Stimulated activated CD4-positive, alpha-beta T cell treated with anti-CD3 and anti-CD28 coated beads, Interleukin-1b, Interleukin-23, amount 100 ng/mL, for 1 hour (primary cell): ENCODE measurements at places on chromosomes 7 and 10.

DNA sequence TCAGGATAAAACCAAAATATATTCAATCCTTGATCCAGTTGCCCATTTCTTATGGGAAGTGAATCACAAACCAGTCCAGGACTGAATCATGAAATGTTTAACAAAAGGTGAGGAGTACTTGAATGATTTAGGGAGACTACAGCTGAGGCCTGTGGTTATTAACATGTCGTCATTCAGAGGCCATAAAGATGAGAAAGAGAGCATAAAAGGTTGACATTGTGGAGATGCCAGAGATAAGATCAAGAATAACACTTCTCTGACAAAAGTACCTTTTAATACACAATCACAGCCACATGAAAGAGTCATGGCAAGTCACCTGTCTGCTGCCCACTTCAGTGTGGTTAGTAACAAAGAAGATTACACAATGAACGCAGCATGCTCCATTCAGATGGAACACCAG is 1195.7 kb upstream of the SORCS1 start:
- no peak for DNase-seq

GRCh38 chr7:147060070-147060469 is 943.5 kb downstream of the CNTNAP2 start:
- no peak for DNase-seq

DNA sequence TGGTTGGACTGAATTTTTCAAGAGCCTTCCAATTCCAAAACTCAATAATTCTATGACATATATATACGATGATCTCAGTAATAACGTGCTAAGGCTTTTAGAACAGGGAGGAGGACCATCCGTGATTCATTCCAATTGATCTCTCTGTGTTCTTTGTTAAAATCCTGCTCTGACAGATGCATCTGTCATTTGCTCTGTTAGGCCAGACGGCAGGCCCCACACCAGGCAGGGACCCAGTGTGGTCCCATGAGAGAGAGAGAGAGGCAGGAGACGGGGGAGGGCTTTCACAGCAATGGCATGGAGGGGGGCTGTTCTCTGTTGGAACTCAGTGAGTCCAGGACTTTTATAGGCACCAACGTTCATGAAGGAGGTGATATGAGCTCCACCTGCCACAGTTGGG is 160.0 kb upstream of the INSYN2A start:
- no peak for DNase-seq

DNA sequence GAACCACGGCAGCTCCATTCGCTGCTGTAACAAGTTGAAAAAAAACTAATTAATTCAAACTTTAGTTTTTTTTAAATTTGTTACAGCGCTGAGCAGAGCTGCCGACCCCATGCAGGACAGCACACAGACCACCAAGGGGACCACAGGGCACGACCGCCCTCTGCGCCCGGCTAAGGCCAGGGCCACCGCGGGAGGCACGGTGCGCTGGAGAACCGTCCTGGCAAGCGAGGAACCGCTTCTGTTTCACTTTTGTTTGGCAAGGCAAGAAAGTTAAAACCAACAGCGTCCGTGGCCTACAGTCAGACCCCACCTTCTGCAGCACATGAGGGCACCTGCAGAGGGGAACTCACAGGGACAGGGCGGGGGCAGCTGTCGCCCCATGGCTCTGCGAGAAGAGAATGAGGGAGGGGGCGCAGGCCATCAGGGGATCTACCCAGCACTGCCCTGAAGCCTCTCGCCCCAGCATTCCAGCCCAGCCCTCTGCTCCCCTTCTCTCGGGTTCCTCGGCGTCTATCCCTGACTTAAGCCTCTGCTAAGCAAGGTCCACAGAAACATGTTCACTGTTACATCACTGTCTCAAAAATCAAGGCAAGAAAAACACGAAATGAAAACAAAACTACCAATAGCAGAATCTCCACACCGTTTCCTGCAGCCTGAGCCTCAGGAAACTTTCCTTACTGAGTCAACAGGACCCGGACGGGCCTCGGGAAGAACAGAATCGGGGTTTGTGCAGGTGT is 204.4 kb downstream of the DIP2C start:
- DNase-seq = no peak

DNA sequence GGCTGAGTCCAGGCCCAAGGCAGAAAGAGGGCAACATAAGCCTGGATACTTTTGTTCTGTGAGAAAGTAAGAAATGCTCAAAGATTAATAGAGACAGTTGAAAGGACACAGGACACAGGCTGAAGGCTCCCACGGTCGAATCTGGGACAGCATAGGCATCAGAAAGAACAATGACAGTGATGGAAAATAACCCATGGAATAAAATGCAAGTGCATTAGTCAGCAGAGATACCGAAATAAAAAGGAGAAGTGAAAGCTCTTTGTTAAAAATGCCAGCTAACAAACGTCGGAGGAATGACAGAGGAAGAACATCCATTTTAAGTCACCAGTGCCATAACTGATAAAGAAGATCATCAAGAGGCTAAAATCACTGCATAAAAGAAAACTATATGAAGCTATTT is 19.6 kb upstream of the AGAP5 start:
- DNase-seq = no peak

DNA sequence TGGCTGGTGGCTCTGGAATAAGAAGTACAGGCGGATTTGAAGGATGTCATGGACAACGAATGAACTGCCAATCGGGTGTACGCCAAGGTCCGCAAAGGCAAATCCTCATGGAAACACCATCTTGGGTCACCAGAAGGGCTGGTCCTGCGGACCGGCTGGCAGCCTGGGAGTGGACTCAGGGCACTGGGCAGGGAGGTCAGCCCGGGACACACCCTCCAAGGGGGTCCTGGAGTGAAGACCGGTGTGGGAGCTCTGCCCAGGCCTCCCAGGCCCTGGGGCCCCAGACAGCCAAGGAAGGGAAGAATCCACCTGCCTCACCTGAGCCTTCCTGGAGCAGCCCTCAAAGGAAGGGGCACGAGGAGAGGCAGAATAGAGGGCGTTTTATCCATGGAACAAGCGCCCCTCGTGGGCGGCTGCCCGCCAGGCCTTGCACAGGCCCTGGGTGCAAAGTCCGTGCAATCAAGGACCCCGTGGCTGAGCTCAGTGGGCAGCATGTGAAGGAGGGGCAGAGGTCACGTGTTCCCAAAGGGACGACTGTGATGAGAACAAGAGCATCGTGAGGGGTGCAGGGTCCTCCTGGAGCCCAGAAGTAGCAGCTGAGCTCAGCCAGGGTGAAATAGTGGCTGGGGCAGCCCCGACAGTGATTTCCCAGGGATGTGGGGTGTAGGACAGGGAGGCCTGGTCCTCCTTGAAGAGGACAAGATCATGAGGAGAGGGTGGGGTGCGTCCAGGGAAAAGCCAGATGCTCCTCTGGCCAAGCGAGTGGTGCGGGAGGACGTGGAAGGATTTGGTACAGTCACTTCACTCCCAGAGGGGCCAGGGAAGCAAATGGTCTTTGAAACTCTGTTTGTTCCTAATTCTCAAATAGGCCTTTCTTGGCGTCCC is 105.2 kb downstream of the TCERG1L start:
- no peak for DNase-seq

GRCh38 chr7:101377189-101377736 is 14.6 kb downstream of the COL26A1 start:
- no peak for DNase-seq

- DNase-seq = no peak
Measured at GRCh38 chr7:7210475-7211237, 28.3 kb downstream of the C1GALT1 start.

DNA sequence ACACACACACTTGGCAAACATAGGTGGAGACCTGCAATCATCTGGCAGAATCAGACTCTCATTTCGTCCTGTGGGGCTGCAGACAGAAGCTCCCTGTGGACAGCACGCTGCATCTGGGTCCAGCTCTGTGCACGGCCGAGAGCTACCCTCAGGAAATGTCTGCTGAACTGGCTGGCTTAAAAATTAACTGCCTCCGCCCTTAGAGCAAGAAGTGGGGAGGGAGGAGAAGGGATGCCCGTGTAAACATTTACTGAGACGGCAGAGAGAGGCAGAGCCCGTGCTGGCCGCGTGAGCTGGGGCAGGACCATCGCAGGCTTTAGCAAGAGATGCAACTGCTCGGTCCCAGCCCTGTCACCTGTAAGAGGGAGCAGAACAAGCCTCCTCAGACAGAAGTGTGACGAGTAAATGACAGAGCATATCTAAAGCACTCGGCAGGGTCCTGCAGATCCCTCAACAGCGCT is 81.8 kb downstream of the TNS3 start:
- DNase-seq = no peak

- no peak for DNase-seq
Measured at GRCh38 chr7:51428217-51428887, 111.7 kb upstream of the COBL start.

GRCh38 chr10:49150426-49150825 is 16.6 kb upstream of the FAM170B start:
- no peak for DNase-seq
